NCI-H1105 (cell line): ENCODE measurements at places on chromosomes 12 and 14.
A peak's percentile ranks its signal among the peaks of the same experiment; 100 is the strongest.

GRCh38 chr14:89202413-89203190, 214.4 kb downstream of the FOXN3 start:
- no peak for DNase-seq

DNA sequence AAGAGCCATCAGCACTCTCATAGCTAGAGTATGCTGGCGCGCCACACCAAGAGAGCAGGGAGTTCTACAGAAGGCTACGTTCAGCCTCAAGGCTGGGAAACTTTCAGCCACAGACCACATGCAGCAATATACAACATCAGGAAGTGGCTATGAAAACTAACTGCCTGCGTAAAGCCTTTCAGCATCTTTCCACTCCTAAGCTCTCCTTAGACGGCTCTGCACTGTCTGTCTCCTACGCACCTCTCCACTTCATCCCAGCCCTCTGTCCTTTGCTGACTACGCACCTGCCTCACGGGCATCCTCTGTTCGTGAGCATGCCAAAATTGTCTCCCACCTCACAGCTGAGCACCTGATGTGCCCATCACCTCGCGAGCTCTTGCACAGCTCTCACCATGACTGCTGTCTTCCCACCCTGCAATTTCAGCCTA, 9.7 kb downstream of the MPHOSPH9 start:
- no peak for DNase-seq

GRCh38 chr14:20278414-20278813, 27.3 kb downstream of the TTC5 start:
- DNase-seq, result no peak

- no peak for DNase-seq
These were observed 398.0 kb upstream of the GARIN6 start for GRCh38 chr12:99249543-99249942.

DNA sequence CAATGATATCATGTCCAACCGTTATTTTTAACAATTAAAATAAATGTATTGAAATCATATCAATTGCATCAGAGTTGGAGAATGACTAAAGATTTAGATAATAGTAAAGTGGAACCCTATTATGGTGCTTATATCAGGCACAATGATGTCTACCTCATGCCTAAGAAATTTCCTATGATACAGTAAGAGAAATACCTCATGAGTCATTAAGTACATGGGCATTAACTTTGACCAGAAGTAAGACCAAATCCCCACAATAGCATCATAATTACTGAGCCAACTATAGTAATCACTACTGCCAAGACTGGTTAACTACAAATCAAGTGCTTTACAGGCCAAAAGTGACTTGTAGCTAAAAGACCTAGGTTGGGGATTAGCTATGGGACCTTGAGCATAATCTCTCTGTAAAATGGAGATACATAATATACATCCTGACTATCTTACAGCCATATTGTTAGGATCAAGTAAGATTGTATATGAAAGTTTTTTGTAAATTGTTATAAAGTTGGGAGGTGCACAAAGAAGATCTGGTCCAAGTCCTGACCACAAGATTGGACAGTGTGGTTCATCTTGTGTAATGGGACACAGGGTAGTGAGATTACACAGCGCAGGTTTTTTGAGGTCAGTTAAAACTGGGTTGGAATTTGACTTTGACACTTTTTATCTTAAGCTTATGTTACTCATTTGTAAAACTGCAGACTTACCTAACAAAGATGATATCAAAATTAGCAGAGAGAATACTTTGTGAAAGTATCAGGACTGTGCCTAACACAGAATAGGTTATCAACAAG, 60.5 kb downstream of the ERGIC2 start:
- no peak for DNase-seq

GRCh38 chr12:88272456-88272855, 130.3 kb downstream of the TMTC3 start:
- no peak for DNase-seq

GRCh38 chr14:45790293-45790692, 537.3 kb upstream of the MIS18BP1 start:
- no peak for DNase-seq

- no peak for DNase-seq
These were observed 181.2 kb downstream of the TMTC2 start for GRCh38 chr12:82867762-82868500.

GRCh38 chr12:104360157-104360556, 56.6 kb downstream of the EID3 start:
- no peak for DNase-seq

GRCh38 chr14:21054768-21055145, 2.9 kb upstream of the RNASE8 start:
- DNase-seq, result no peak

DNA sequence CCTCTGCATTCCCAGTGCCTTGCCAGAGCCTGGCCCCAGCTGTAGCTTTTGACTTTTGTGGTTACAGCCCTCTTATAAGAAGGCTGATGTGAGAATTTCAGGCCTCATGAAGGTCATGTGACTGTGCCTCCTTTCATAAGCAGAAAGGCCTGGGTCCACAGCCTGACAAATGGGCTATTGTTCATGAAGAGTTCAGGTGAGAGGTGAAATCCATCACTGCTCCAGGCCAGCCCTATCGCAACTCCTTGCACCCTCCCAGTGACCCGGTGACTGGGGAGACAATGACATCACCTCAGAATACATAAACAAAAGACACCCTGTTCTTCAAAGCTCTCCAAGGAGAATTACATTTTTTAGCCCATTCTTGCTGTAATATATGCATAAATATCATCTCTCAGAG, 321.5 kb downstream of the PCNX1 start:
- no peak for DNase-seq

GRCh38 chr14:80664576-80664975, 277.0 kb downstream of the CEP128 start:
- DNase-seq, result no peak

DNA sequence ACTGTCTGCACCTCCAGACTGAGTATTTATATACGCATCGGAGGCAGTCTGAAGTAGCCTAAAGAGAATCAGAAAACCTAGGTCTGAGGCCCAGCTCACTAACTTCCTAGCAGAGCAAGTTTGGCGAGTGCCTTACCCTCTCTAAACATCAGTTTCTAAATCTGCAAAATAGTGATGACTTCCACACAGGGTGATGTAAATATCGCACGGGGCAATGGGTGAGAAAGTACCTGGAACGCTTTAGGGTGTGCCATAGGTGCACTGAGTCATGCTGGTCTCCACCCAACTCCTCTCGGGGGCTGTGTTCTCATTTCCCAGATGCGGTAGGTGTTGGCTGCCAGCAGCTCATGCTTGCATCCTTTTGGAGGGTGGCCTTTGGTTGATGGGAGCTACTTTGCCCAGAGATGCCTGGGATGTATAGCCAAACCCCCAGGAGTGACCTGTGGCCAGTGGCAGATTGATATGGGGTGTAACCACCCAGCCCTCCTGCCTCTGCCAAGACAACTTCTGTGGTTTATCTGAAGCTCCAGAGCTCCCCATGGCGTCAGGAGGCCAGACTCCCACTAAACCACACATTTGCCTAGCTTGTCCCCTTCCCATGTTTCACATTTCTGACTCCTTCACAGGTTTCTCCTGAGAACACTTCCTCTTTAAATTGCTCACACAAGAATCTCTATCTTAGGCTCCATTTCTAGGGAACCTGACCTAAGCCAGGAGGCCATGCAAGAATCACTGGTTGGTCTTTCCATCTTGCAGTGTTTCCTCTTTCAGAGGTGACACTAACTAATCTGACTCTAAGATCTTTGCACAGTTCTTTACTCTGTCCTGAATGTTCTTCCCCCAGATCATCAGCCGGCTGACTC, 62.0 kb upstream of the TUNAR start:
- no peak for DNase-seq

- DNase-seq, result no peak
These were observed 34.9 kb downstream of the AEBP2 start for GRCh38 chr12:19474147-19474546.

DNA sequence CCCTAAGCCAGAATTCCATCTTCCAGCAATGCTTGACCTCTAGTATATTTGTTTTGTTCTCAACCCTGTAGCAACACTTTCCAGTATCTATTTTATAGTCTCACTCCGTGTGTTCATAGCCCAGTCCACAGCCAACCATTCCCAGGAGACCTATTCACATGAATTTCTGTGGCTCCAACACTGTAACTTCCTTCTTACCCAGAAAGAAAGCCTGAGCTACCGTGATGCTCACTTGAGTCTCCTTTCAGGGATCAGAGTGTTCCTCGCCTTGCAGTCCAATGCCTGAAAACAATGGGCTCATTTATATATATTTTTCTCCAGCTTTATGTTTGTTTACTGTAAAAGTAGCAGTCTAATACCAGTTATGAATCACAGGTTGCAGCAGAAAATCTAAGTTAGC, 645.0 kb upstream of the NOVA1 start:
- no peak for DNase-seq

DNA sequence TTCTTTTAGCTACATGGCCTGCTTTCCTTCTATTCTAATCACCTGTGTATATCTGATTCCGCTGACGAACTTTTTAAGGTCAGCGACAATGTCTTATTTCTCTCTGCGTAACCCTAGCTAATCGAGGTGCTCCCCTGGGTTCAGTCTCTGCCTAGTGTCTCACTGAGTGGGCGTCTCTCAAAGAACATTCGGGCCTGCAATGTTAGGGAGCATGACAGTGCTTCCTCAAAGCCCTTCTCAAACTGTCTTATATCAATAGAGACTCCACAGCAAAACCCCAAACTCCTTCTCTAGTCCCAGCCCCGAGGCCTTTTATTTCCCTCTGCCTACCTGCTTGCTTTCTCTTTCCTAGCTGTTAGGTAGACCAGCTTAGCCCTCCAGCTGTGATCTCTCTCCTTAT, 13.7 kb upstream of the RPS6KL1 start:
- DNase-seq, result no peak

DNA sequence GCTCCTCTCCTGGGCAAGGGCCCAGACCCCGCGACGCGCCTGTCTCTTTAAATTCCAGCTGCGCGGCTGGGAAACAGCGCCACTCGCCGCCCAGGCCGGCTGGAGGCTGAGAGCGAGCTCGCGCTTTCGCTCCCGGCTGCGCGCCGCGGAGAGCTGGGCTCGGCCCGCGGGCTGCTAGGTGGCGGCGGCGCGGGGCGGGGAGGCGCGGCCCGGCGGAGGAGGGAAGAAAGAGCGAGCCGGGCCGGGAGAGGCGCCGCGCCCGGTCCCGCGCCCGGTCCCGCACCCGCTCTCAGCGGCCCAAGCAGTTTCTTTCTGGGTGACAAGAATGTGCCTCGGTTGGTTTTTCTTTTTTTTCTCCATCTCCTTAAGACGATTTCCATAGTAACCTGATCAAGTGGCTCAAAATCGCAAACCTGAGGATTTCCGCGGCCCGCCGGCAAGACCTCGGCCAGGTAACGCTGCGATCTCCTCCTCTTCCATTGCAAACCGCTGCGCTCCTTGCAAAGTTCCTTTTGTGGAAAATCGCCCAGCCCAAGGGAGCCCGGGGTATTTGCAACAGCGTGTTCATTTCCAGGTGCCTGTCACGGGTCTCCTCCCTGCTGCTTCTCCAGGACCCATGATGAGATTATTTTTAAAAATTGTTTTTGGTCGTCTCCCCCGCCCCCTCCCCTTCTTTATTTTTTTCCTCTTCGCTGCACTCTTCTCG, 259.5 kb upstream of the E2F7 start:
- DNase-seq, result peak; percentile 76

DNA sequence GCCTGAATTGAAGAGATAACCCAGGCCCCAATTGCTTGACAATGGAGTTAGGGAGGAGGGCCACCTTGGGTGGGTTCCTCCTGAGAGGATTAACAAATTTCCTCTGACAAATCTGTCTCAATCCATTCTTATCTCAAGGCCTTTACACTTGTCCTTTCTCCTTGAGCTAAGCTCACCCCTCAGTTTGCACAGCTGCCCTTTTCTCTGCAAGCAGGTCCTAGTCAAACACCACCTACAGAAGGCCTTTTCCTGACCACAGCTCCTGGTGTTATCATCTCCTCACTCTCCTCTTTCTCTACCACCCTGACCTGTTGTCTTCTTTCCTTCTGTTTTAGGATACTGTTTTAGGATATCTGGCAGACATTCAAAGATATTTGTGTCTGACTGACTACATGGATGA, 26.4 kb upstream of the GSC start:
- DNase-seq, result no peak

GRCh38 chr14:100545359-100545758, 41.9 kb downstream of the BEGAIN start:
- DNase-seq, result no peak

DNA sequence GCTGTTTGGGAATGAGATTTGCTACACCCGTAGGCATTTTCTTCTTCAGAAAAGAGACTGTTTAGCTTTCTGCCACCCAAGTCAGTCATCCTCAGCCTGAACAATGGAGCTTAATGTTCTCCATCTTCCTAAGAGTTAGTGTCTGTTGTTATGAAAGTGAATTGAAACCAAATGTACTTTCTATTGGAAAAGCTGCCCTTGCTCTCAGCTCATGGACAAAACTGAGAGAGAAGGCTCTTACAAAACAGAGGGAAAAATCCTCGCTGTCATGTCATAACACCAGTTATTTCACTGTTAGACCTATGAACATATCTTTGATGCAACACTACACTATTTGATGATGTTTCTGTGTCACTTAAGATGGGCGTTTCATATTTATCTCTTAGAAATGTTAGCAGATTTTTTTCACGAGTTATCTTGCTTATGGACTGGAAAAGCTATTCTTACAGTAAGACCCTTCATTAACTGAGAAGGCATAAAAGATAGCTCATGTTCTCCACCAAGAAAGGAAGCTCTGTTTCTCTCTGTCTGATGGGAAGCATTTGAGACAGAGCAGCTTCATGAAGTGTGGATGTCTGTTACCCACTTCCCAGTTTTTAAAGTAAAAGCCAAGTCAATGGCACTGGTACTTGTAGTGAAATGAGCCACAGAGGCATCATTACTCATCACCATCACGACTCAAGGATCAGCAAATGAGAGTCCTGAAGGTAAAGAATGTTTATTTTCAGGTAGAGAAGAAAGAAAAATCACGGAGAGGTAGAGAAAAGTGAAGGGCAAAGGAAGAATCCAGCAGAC, 483.9 kb downstream of the ZFP36L1 start:
- no peak for DNase-seq

DNA sequence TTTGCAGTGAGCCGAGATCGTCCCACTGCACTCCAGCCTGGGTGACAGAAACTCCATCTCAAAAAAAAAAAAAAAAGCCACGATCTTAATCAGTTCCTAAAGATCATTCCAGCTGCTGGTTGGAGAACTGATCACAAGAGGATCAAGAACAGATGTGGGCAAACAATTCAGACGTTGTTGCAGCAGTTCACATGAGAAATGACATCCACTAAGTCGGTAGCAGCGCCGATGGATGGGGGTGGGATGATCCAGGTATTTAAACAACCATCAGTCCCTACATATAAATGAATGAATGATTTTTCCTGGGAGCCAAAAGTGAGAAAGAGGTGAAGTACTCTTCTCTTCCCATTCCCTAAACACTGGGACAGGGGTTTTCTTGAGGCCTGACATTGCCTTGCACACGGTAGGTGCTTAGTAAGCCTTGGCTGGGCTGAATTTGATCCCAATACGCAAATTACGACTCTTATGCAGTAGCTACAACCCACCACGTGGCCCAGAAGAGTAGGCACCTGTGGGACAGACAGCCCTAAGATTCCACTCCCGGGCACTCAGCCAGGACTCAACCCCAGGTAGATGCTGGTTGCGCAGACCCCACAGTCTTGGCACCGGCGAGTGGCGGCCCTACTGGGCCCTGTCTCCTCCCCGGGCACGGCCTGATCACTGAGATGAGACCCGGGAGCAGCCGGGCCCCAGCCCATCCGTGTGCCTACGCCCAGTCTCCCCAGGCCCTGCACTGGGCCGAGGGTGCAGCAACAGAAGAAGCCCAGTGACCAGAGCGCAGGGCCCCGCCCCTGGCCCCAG, 565 bp downstream of the SPRYD3 start:
- DNase-seq, result peak; percentile 56
